Uterus (tissue), 4 donors: ENCODE measurements at places on chromosomes 4 and X. TPM values are rescaled to one million over a fixed set of nuclear protein-coding genes. Genes with fewer than 3 reads are reported as not detected.

The UGT2B15 gene
- not detected for total RNA-seq

The UNC5C gene
- 4.7 TPM for total RNA-seq

The MUC7 gene
- not detected for total RNA-seq

The CCNA2 gene
- total RNA-seq, result 5.4 TPM

- DNase-seq, result no peak
These were observed 456.1 kb downstream of the KCTD8 start for GRCh38 chr4:43992552-43992951.

- DNase-seq, result no peak
These were observed 13.6 kb downstream of the ABCG2 start for GRCh38 chr4:88144866-88145300.

DNA sequence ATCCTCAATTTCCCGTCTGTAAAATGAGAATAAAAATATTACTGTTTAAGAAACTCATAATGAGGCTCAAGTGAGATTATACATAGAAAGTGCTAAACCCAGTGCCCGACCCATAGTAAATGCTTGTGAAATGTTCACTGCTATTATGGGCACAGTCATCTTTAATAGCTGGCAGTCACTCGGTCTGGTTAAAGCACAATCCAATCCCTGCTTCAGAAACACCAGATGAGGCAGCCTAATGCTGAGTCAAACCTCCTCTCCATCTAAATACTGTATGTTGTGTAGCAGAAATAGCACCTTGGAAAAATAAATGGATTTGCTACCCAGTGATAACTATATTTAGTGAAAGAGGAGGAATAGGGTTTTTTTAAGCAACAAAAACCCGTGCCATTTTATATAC is 14.5 kb downstream of the EVC2 start:
- no peak for DNase-seq

DNA sequence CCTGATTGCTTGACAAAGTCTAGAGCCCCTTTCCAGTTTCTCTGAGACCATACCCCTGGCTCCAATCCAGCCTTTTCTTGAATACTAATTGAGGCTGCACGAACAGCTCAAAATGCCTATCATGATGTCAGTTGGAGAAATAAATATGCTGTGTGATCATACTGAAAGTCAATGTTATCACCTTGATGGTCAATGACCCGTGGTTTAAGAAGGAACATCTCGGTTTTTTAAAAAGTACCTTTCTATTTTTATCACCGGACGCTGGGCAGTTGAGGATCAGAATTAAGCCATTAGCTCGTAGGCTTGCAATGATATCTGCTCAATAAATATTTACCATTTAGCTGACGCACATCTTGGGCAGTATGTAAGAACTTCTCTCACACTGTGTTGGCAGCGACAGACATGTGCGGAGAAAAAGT is 852 bp upstream of the WDR44 start:
- DNase-seq, result no peak

DNA sequence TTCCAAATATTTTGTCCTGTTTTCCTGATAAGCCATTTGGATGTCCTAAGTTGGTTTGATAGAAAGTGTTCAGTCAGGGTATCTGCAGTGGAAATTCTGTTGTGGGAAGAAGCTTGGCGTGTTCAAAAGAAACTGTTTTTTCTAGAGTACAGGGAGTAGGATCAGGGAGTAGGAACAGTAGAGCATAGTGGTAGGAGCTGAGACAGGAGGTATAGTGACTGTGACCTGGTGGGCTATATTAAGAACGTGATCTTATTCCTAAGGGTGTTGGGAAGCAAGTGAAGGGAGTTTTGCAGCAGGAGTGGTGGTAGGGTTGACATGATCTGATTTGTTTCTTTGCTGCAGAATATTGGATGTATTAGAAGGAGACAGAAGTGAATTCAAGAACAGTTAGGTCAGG is 348.2 kb downstream of the BMPR1B start:
- no peak for DNase-seq

DNA sequence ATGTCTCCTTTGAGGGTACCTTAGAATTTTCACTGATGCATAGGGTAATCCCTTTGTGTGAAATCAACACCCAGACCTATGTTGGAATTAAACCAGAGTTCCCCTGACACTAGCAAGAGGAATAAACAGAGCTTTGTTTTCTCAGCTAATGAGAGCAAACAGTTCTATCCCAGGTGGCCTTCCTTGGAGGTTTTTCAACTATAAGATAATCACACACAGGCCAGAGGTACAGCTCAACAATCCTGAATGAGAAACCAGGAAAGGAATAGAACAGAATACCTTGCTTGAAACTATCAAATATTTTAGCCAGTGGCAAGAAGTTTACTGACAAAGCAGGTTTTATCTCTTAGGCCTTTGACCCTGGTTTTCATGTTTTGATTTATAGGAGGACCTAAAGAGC is 100.2 kb downstream of the OTC start:
- no peak for DNase-seq

GRCh38 chrX:51862920-51863319 is 30.5 kb upstream of the MAGED1 start:
- DNase-seq, result no peak

DNA sequence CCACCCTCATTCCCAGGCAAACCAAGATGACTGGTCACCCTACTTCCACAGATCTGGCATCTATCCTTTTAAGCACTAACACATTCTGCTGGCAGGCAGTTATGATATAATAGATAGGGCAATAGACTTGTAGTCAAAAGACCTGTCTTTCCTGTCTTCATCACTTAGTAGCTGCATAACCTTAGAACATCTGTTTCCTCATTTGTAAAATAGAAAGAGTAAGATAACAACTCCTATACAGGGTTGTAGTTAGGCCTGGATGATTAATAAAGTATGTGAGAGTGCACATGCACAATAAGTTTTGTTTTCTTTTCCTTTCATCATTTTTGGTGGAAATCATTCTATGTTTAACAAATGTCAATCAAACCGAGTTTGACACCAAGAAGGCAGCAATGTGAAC is 72.1 kb downstream of the GPR82 start:
- DNase-seq, result no peak

DNA sequence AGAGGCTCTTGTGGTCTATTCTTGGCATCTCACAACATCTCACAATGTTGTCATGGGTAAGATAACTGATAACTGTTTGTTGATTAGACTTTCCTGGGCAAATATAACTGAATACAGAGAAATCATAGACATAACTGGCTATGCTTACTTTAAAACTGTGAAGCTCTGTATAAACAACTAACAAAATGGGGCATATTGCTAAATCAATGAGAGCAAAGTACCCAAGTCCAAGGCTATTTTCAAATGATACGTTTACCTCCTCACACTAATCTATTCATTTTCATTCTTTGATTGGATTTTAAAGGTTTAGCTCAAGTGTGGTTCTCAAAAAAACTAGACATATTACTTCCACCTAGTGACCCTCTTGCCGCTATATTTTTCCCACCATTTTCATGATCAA is 38.6 kb downstream of the AMELX start:
- DNase-seq, result no peak

GRCh38 chr4:178966644-178967043 is 1524.4 kb upstream of the AGA start:
- no peak for DNase-seq

DNA sequence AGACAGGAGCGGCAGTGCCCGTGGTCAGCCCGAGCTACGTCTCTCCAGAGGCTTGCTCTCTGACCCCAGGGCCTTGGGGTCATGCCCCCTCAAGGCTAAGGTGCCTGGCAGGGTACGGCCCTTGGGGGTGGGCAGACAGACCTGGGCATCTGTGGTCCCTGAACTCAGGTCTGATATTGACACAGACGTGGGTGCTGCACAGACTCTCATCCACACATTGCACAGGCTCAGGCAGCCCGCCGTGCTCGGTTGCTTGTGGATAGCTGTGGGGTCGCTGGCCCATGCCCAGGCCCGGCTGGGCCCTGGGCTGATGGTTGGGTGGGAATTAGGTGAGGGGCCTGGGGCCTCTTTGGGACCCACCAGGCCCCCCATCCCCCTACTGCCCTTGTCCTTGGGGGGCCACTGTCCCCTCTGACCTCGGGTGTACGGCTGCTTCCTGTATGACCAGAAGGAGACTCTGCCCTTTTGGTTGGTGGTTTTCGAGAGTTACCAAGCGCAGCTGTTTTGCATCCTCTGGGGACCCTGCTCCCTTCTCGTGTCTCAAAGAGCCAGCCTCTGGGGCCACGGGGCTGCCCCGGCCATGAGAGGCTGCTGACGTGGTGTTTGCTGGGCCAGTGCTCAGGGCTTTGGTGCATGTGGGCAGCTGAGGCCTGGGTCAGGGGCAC is 10.1 kb downstream of the FGFRL1 start:
- DNase-seq, result no peak

DNA sequence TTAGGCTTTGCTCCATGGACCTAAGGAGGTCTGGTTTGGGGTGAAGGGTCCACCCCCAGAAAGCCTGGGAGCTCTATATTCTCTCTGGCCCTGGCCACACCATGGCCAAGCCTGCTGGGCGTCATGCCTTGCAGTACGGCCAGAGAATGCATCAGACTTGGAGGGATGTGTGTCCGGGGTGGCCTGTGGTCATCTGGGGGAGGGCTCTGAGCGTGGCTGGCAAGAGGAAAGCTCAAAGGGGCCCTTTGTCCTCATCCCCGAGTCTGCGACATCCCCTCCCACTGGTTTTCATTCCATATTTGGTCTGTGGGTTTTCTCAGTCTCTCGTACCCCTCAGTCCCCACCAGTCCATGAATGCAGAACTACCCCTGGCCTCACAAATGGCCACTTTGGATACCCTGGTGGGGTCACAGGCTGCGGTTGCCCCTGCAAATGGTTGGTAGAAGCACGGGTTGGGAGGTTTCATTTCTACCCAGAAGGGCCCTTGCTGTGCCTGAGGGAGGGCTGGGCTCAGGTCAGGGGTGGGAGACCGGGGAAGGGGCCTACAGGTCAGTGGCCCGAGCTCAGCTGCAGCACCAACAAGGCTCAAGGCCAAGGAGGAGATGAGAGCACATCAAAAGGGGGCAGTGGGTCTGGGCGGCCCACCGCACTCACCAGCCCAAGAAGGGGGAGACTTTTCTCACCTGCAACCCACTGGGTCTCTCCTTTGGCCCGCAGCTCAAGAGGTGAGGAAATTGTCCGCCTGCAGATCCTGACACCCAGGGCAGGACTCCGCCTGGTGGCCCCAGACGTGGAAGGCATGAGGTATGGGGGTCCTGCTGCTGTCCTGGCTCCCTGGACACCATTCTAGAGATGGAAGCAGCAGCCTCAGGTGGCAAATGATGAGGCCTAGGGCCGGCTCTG is 30.2 kb downstream of the ZNF185 start:
- no peak for DNase-seq

DNA sequence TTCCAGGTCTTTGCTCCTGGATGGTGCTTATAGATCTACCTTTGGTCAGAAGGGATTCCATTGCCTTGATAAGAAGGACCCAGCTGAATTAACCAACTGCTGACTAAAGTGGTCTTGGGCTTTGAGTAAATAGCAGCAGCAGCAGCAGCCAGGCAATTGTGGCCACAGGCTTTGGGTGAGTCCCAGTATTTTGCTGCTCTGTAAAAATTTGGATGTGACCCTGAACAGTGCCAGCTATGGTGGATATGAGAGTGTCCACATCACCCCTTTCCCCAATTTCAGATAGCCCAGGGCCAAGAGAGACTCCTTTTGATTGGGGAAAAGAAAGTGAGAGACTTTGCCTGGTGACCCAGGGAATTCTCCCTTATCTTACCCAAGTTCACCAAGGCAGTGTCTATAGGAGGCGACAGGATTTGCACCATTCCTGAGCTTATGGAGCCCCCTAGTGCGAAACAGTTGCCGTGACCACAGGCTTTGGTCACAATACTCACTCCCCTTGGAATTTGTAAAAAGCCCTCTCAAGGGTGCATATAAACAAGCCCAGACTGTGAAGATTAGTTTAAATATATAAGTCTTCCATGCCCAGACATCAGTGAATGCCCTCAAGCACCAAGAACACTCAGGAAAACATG is 518.0 kb downstream of the TMA16 start:
- DNase-seq, result no peak

DNA sequence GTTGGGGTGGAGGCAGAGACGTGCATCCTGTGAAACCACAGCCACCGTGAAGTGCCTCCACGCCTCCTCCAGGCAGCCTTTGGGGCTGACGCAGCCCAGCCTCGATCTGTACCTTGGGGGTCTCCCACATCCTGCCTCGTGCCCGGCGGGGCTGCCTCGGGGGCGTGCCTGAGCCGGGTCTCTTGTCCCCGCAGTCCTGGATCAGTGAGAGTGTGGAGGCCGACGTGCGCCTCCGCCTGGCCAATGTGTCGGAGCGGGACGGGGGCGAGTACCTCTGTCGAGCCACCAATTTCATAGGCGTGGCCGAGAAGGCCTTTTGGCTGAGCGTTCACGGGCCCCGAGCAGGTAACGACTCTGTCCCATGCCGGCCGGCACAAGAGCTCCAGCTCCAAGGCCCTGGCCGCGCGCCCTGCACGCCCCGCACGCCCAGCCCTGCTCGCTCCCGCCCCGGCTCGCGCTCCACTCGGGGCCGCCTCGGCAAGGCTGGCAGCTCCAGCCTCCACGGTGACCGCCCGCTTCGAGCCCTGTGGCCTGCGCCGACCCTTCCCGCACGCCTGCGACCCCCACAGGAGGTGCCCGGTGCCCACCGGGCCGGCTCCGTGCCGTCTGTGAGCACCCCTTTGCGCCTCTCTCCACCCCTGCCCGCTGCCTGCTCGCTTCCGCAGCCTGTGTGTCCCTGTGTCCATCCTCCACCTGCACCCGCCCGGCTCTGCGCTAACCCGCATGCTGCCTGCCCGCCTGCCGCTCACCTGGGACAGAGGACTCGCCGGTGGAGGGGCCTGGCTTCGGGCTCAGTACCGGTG is 9.8 kb downstream of the FGFR3 start:
- no peak for DNase-seq

DNA sequence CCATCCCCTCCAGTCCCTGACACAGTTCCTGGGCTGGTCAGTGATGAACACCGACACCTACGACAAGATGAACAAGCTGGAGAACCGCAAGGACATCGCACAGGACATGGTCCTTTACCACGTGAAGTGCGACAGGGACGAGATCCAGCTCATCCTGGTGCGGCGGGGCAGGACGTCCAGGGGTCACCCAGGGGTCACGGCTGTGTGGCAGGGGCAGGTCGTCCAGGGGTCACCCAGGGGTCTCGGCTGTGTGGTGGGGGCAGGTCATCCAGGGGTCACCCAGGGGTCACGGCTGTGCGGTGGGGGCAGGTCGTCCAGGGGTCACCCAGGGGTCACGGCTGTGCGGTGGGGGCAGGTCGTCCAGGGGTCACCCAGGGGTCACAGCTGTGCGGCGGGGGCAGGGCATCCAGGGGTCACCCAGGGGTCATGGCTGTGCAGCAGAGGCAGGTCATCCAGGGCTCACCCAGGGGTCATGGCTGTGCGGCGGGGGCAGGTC is 16.7 kb downstream of the ATP5ME start:
- DNase-seq, result no peak

- DNase-seq, result no peak
These were observed 907.0 kb downstream of the RAPGEF2 start for GRCh38 chr4:160009656-160010493.

DNA sequence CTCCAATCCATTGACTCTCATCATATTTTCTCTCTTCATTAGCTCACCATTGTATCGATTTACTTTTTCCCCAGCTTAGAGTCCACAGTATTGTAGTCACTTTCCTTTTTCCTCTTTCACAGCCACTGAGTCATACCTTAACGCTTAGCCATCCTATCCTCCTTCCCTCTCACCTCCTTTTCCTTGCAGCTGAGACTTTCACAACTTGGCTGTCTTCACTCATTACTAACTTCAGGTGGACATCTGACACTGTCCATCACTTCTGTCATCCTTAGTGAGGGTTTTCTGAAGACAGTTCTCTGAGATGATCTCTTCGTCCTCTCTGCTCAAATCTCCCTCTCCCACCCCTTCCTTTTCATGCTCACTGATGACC is 70.5 kb upstream of the ESX1 start:
- no peak for DNase-seq

GRCh38 chrX:39750256-39750790 is 347.4 kb downstream of the BCOR start:
- no peak for DNase-seq
